ENCODE measurements at places on chromosomes 6 and 20. TPM values are rescaled to one million over a fixed set of nuclear protein-coding genes. Genes with fewer than 3 reads are reported as not detected.

DNA sequence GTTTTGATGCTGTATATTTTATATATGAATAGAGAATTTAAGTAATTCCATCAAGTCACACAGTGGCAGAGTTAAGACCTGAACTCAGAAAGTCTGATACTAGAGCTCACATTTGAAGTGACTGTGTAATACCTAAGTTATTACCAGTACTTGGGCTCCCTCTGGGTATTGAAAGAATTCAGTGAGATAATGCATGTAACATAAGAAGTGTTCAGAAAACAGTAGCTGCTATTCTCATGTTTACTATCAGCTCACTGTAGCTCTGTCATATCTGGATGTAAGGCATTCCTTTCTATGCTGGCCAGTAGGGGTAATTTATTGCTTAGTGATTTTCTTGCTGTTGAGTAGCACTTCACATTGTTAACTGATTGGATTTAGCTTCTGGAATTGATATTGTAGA is 44.6 kb downstream of the NKX2-4 start:
- no peaks in the 10 kb centered on the region for H3K4me1 ChIP-seq
- no peak overlapping the region for H3K4me3 ChIP-seq
- H3K27ac ChIP-seq: no peak overlapping the region
- no peaks in the 10 kb centered on the region for H3K27me3 ChIP-seq

DNA sequence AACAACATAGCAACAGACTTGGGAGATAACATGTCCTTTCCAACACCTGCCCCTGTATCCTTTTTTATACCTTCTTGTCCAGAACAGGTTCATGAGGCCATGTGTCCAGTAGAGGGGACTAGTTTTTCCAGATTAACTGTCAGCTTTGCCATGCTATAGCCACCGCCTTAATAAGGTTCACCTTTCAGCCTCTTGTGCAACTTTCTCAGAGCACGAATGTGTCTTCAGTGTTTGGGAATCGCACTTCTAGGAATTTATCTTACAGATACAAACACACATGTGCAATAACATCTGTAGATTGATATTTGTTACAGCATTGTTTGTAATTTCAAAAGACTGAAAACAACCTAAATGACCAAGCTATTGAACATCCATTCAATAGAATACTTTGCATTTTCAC is 21.4 kb downstream of the NCR2 start:
- H3K36me3 ChIP-seq: no peaks in the 10 kb centered on the region
- H3K4me3 ChIP-seq: no peak overlapping the region
- H3K4me1 ChIP-seq: no peaks in the 10 kb centered on the region
- DNase-seq: no peak

- no peak for DNase-seq
- H3K27me3 ChIP-seq: peaks cover 40% of the 10 kb centered on the region
- no peak overlapping the region for H3K4me3 ChIP-seq
- no peaks in the 10 kb centered on the region for H3K36me3 ChIP-seq
Observed at GRCh38 chr20:57056651-57057050, 209.8 kb downstream of the BMP7 start.

The CRISP3 gene
- not detected for total RNA-seq

GRCh38 chr20:41259309-41259708 is 58.2 kb downstream of the ZHX3 start:
- no peaks in the 10 kb centered on the region for H3K27me3 ChIP-seq
- no peak overlapping the region for H3K4me3 ChIP-seq
- DNase-seq: no peak
- no peak overlapping the region for H3K27ac ChIP-seq
- H3K36me3 ChIP-seq: no peaks in the 10 kb centered on the region
- H3K4me1 ChIP-seq: no peaks in the 10 kb centered on the region

DNA sequence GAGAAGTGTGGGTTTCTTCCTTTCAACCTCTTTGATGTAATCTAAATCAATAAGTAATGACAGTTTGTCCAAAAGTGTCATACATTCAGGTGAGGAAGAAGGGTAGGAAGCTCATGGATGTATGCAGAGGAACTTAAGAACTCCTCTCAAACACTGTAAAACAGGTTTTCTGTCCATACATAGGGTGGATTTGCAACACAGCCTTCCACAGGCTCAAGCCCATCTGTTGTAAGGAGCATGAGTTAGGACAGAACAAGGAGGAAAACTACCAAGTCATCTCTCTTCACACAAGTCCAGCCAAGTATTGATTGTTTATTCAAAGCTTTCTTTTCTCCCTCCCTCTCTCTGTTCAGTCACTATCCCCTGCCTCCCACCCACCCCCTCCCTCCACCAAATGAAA is 49.0 kb upstream of the CDYL start:
- DNase-seq: no peak
- H3K27ac ChIP-seq: no peak overlapping the region
- peaks cover 16% of the 10 kb centered on the region for H3K4me1 ChIP-seq

GRCh38 chr6:11021003-11021402 is 23.1 kb downstream of the ELOVL2 start:
- no peaks in the 10 kb centered on the region for H3K27me3 ChIP-seq
- H3K4me3 ChIP-seq: no peak overlapping the region
- no peaks in the 10 kb centered on the region for H3K36me3 ChIP-seq
- H3K4me1 ChIP-seq: peaks cover 21% of the 10 kb centered on the region
- no peak overlapping the region for H3K27ac ChIP-seq

DNA sequence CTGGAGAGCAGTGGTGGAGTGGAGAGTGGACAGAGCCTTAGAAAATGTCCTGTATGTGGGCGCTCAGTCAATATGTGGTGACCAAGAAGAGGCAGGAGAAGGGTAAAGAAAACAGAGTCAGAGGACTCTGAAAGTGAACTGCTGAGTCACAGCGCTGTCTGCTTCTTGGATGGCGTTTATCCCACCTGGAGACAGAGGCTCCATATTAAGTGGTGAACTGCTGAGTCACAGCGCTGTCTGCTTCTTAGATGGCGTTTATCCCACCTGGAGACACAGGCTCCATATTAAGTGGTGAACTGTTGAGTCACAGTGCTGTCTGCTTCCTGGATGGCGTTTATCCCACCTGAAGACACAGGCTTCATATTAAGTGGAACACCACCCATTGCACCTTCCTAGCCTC is 119.3 kb upstream of the RALGAPA2 start:
- H3K4me3 ChIP-seq: no peak overlapping the region
- no peak for DNase-seq
- H3K27me3 ChIP-seq: peaks cover 61% of the 10 kb centered on the region
- H3K4me1 ChIP-seq: no peaks in the 10 kb centered on the region
- no peaks in the 10 kb centered on the region for H3K36me3 ChIP-seq
- no peak overlapping the region for H3K27ac ChIP-seq

GRCh38 chr6:4264601-4265000 is 129.2 kb upstream of the ECI2 start:
- H3K4me1 ChIP-seq: no peaks in the 10 kb centered on the region
- H3K4me3 ChIP-seq: no peak overlapping the region
- no peaks in the 10 kb centered on the region for H3K27me3 ChIP-seq
- no peak overlapping the region for H3K27ac ChIP-seq
- no peak for DNase-seq

The DNAAF9 gene
- total RNA-seq: 13.5 TPM

Data from neural crest cell (in vitro differentiated cells).